ENCODE measurements at places on chromosomes 4 and X.
A peak's percentile ranks its signal among the peaks of the same experiment; 100 is the strongest.

DNA sequence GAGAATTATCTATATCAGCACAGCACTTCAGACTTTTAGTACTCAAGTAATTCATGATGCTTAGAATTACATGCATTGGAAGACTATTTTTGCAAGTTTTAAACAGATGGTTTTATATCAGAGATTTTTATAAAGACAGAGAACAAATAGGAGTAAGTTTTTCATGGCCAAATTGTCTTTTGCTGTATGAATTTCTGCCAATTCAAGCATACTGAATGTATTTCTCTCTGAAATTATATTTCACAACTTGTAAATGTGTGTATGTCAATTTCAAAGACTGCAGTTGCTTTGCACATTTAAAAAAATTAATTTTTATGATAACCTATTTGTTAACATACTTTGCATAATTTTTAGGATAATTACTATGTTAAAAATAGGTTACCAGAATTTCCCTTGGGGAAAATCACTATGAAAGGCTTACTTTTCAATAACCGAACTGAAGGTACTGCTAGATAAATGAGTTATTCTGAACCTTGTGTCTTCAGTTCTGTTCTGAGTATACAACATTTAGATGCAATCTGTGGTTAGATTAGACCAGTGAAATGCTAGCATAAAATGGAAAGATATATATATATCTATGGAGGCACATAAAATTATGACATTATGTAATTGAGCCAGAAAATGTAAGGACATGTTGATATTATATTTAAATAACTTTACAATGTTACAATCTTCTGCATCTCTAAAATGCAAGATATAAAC, 1344.2 kb upstream of the PABPC4L start:
- no peak for DNase-seq

GRCh38 chr4:112073181-112073580, 72.1 kb upstream of the FAM241A start:
- DNase-seq, result no peak

- no peak for DNase-seq
Measured at GRCh38 chrX:19372547-19373331, 29.0 kb downstream of the PDHA1 start.

DNA sequence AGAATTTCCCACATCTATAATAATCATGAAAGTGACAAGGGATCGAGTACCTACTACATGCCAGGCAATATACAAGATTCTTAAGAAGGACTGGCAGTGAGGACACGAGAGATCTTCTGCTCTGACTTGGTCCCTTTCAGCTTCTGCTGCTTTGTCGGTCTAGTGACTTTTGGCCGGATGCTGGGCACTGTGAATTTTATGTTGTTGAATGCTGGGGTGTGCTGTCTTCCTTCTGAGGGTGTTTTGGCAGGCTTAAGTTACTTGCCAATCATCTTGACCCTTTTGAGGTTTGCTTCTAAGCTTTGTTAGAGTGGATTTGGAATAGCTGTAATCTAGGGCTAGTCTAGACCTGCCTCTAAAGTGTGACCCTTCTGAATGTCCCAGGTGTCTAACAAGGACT, 23.5 kb downstream of the NAT8L start:
- no peak for DNase-seq

DNA sequence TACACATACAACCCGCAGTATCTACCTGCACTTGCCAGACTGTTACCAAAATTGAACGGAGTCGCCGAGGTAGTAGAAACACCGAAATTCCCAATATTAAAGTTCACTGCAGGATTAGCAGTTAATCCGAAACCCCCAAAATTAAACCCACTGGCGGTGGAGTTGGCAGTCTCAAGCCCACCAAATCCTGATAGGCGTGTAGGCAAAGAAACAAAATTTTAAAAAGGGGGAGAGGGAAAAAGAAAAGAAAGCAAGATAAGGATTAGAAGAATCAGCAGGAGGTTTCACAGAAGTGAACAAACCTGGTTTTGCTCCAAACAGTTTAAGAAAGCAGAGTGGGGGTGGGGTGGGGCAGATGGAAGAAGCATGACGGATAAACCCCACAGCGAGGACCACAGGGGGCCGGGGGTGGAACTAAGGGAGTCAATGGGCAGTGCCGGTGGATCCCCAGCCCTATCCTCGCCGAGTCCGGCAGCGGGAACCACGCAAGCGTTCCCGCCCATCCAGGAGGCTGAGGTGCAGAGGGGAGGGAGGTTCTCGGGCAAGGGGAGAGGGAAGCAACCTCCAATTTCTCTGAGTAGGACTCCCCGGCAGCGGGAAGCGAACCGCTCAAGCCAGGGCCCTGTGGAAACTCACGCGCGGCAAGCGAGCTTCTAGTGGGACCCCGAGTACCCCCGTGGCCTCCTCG, 599 bp downstream of the NUP54 start:
- peak; percentile 6 for DNase-seq

DNA sequence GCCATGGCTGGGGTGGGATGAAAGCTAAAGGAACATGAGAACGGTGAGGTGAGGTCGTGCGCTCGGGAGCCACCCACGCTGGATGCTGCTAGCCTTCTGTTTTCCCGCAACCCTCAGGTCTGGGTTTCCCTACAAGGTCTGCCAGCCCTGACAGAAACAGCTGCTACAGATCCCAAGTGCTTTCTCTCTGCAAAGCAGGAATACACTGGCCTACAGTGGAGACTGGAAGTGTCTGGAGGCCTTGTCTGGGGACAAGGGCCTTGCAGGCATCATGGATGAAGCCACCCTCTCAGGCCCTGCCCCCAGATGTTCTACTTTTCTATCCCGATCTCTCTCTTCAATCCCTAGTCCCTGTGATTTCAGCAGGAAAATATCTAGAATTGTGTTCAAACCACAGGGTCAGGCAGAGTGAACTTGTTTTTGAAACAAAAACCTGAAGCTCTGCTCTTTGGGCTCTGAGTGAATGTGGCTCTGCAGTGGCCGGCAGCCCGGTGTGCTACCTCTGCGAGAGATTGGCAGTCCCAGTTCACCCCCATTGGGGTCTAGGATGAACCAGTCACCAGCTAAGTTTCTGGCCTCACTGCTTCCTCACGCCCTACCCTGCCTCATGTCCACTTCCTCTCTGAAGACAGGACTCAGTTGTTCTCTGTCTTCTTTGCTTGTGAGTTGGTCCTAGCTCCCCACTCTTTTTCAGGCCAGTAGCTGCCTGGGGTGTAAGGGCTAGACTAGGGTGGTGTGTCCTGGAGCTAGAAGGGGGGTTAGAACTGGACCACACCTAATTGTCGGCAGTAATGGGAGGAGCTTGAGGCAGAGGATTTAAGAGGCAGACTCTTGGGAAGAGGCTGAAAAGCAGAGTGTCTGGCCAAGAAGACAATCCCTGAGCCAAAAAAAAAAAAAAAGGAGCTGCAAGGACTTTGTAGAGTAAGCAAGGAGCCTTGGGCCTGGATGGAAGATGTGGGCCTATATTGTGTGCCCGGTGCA, 89.6 kb downstream of the RTL5 start:
- DNase-seq, result no peak

DNA sequence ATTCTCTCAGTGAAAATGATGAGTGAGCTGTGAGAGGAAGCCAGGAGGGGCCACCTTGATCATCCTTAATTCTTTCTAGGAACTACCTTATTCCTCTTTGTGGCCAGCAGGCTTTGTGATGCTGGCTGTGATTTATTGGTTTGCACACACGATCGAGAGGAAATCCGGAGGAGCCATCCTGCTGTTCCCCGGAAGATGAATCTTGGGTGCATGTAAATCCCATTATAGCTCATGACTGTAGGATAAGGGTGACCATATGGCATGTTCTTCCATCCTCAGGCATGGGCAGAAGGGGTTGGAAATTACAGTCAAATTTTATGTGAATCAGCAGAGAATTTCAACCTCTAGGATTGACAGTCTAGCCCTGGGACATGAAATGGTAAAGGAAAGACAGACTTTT, 254.5 kb downstream of the UNC5C start:
- no peak for DNase-seq

GRCh38 chr4:26842911-26843310, 17.7 kb upstream of the STIM2 start:
- no peak for DNase-seq

DNA sequence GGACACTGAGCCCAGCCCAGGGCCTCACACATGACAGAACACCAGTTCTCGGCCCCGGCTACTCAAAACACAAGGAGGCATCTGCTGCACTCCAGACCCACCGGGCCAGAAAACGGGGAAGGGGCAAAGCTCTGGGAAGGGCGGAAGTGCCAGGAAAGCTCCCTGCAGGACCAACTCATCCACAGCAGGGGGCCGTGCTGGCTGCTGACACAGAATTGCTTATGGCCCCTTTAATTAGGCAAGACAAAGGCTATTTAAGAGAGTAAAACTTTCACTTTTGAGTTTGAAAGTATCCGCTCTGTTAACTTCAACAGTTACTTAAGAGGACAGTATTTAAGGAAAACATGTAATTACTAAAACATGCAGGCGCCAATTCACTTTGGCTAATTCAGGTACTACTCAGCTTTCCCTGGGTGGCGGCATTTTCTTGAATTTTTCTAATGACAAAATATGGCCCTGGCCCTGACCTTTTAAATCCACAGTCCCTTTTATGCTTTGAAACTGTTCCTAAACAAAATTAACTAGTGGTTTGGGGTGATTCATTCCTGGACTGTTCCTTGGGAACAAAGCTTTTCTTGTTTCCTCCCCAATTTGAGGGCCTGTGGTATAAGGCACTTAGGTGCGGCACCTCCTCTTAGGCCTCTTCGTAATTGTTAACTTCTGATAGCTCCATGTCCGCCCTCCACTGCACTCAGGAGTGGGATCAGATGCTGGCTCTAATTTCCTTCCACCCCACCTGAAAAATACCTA, 40.4 kb downstream of the NSG1 start:
- no peak for DNase-seq

GRCh38 chr4:15956179-15956850, 6.7 kb downstream of the FGFBP2 start:
- peak; percentile 71 for DNase-seq

- DNase-seq, result no peak
Measured at GRCh38 chr4:32986236-32986635, 2266.1 kb downstream of the PCDH7 start.

DNA sequence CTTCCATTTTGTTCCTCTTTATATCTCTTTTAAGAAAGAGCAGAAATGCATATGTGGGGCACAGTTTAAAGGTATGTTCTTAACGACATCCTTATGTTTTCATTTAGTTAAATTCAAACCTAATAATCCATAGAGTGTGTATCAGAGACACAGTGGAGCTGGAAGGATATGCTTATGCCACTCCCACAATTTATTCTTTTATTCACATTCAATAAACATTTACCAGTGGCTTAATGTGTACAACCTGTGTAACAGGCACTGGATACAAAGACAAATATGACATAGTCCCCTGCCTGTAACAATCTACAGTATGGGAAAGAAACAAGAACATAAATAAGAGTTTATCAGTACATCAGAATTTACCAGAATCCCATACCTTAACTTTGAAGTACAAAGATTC, 22.4 kb upstream of the CORIN start:
- DNase-seq, result no peak

DNA sequence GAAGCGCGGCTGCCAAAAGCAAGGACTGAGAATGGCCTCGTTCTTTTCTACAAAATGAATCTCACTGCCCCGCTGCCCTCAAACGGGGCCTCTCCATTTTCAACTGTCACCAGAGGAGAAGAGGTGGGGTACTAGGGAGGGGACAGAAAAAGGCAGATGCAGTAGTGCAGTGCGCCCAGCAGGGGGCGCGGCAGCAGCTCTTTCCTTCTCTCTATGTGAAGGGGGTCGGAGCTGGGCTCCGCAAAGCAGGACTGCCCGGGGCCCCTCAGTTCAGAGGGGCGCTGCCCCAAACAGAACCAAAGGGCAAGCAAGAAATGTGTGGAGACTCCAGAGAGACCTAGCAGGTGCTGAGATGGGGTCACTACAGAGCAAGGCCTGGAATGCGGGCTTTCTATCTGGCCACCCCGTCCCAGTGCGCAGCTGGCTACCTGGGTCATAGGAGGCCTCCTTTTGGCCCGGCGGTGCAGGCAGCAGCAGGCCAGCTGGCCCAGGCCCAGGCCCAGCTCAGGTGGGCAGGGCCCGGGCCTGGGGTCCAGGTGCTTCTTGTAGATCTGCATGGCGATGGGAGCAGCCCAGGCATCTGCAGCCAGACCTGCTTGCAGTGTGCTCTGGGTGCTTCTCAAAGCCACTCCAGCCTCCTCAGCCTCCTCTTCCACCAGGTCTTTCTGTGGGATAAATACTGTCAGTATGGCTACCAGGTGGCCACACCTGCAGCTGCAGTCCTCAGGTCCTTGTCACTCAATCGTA, 5.9 kb downstream of the IRAK1 start:
- DNase-seq, result no peak

DNA sequence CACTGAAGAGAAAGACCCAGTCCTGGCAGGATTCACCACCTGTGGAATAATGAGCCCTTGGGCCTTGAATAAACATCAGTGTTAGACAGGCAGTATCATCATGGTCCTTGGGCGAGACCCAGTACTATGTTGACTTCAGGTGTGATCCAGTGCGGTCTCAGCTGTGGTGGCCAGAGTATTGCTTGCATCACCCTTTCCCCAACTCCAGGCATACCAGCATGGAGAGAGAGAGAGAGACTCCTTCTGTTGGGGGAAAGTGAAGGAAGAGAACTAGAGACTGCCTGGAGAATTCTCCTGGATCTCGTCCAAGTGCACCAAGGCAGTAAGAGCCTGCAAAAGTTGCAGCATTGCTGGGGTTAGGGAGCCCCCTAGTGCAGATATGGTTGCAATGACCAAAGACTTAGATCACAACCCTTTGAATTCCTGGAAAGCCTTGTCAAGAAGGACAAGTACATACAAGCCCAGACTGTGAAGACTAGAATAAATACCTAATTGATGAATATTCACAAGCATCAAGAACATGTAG, 61.1 kb upstream of the VAMP7 start:
- DNase-seq, result peak; percentile 53

DNA sequence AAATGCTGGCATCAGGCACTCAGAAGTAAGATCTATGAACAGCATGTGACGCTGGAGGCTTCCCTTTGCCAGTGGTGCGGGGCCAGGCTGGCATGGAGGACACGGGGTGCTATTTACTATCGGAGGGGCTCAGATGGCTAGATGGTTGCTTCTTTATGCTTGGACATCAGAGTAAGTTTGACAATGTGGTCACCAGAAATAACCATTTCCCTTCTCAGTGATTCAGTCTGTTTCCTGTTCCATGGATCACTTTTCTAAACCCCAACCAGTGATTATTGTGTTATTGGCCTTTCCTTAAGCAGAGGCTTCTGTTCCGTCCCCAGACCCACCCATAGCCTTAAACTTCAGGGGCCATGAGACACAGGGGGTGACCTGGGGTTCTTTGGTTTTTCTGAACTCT, 55.4 kb upstream of the DHX15 start:
- DNase-seq, result no peak

DNA sequence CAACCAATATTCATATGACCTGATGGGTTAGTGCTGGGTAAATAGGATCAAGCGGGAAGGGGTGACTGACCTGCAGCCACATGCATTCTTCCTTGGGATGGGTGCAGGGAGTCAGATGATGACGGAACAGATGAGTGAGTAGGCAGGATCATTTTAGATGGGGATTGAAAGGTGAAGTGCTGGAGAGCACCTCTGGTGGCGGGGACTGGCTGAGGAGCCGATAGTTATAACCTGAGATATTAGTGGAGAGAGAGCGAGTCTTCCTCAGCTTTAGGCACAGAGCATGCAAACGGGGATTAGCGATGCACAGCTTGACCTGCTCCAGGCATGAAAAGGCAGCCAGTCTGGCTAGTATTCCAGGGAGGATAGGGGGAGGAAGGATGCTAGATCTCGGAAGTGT, 99.1 kb downstream of the AFF1 start:
- no peak for DNase-seq

Measured in NCI-H2029 treated with DMSO at 0.1 percent for 48 hours (cell line).